ENCODE measurements at places on chromosomes 4 and X.

- DNase-seq: no peak
Measured at GRCh38 chrX:42485601-42486000, 292.4 kb downstream of the PPP1R2C start.

GRCh38 chr4:2560167-2560566 is 23.7 kb downstream of the FAM193A start:
- no peak for DNase-seq

DNA sequence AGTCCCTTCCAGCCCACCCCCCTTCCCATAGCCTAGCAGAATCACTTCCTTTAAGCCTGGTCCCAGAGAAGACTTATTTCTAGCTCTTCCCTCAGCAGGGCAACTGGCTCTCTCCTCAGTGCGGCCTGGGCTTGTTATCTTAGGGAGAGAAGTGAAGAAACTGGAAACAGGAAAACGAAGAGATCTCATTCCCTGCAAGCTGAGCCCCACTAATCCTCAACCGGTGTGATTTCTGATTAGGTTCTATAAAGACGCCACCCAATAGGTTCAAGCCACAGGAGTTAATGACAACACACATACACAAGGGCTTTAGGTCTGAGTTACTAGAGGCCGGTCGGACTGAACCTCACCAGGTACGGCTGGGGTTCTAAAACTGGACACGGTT is 3.2 kb downstream of the GSX2 start:
- DNase-seq: no peak

DNA sequence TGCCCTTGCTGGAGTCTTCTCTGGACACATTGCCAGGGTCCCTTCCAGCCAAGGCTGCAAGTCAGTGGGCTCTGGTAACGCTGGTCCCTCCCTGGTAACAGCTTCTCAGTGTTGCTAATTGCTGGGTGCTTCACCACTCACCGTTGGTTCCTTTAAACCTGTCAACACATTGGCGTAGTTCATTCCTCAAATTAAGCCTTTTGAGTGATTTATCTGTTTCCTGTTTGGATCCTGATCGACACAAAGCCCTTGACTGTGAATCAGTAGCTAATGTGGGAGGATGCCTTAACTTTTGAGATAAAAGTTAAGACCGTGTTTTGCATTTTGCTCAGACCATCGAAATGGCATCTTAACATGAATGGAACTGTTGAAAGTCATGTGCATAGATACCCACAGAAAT is 125.9 kb downstream of the AMELX start:
- no peak for DNase-seq

- DNase-seq: no peak
Measured at GRCh38 chrX:48617542-48618340, 20.4 kb downstream of the WDR13 start.

GRCh38 chr4:125710766-125711165 is 396.0 kb downstream of the FAT4 start:
- no peak for DNase-seq

DNA sequence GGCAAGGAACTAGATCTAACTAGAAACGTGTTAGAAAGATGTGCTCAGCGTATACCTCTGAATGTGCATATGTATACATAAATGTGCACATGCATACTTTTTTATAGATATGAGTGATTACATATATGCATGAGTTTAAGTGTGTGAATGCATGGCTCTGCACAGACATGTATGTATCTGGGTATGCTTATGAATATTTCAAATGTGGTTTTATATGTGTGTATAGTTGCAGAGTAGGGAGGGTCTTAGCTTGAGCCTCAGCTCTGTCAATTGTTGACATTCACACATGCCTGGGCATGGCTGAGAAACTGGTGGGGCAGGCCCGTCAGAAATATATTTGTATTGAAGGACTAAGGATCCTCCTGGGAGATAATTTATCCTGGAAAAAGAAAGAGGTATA is 31.1 kb downstream of the RAP2C start:
- DNase-seq: no peak

- DNase-seq: no peak
Measured at GRCh38 chr4:68240620-68241019, 4.9 kb downstream of the TMPRSS11B start.

- no peak for DNase-seq
Measured at GRCh38 chr4:163991298-163991865, 496.9 kb downstream of the TMA16 start.

DNA sequence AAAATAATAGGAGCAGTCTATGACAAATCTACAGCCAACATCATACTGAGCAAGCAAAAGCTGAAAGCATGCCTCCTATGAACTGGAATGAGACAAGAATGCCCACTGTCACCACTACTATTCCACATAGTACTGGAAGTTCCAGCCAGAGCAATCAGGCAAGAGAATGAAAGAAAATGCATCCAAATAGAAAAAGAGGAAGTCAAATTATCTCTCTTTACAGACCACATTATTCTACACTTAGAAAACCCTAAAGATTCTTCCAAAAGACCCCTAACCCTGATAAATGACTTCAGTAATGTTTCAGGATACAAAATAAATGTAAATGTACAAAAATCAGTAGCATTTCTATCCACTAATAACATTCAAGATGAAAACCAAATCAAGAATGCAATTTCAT is 249.0 kb downstream of the STK32B start:
- no peak for DNase-seq

DNA sequence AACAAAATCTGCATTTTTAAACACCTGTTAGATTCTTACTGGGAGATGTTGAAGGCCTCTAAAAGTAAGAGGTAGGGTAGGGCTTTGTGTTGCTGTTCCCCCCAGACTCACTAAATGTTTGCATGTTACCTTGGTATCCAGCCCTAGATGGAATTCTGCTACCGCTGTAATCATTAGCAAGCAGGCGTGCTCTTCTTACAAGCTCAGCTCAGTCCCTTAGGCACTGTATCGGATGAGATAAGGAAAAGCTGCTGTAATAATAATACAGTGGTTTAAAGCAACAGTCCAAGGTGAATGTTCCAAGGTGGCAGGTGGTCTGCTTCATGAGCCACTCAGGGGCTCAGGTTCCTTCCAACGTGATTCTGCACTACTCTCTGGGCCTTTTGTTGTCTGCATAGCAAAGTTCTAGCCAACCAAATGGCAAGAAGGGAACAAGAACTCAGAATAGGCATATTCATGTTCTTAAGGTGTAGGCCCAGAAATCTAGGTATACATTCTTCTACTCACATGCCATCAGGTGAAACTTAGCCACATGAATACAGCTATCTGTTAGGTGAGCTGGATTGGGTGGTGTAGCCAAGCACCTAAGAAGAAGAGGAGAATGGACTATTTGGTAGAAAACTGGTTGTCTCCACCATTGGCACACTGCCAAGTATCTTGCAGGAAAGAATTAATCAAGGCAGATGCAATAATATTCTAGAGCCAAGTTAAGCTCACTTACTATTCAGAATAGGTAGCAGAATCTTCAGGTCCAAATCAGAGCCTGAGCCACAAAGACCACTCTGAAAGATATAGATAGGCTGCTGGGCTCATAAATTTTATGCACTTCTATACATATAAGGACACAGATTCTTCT is 46.0 kb downstream of the COQ2 start:
- DNase-seq: no peak

DNA sequence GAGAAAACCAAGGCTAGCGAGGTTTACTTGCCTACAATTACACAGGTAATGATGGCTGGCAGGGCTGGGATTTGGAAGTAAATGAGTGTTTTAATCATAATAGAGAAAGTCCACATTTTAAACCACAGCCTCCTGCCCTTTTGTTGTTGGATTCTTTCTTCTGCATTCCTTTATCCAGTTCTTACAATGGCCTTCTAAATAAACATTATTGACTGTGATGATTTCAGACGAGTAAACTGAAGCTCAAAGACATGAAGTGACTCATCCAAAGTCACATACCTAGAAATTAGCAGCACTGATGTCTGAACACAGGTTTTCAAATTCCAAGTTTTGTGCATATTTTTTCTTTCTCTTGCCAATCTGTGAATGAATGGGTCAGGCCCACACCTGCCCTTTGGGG is 51.2 kb upstream of the C1QTNF7 start:
- DNase-seq: no peak

DNA sequence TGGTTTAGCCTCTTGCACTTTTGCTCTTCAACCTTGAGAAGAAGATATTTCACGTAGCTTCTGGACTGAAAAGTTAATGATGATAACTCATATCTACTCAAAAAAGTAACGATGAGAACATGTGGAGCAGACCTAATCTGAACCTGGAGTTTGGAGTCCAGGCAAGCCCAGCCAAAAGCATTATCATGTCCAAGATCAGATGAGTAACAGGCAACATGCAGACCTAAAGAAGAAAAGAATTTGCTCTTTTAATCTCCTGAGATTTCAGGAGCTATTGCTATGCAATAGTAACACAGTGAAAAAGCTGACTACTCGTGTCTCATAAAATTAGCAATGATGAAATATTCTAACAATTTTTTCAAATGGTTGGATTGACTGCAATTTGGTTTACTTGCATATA is 21.8 kb upstream of the PPA2 start:
- no peak for DNase-seq

- DNase-seq: no peak
Measured at GRCh38 chrX:68801737-68802290, 27.0 kb upstream of the EFNB1 start.

- DNase-seq: no peak
Measured at GRCh38 chr4:151226004-151226932, 50.7 kb upstream of the PRSS48 start.

DNA sequence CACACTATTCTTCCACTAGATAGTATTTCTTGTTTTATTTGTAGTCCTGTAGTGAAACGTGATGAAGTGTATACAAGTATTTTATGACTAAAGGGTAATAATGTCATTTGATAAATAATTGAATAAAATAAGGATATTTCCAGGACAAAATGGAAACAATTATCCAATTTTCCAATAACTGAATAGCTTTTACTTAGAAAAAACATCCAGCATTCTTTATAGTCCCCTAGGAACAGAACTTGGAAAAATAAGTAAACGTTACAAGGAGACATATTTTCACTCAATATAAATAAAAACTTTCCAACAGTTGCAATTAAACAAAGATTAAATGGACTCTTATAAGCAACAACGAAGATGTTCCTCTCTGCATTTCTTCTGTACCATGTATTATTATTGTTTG is 566.0 kb downstream of the TMA16 start:
- DNase-seq: no peak

GRCh38 chrX:23185951-23186350 is 148.7 kb upstream of the PTCHD1 start:
- no peak for DNase-seq

DNA sequence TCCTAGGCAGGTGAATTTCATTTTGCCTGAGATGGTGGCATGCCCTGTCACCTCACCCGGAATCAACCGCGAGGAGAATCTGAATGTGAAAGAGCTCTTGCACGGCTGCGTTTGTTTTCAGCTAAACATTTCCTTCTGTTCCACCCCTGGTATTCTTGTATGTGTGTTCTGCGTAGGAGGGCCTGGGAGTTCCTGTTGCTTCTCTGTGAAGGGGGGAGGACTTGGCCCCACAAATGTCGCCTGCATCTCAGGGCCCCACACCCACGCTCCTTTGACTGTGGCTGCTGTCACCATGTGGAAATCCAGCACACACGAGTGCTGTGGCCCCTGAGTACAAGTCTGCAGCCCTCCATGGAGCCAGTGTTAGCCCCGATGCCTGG is 45.8 kb upstream of the CLCN4 start:
- peak; percentile 74 for DNase-seq

DNA sequence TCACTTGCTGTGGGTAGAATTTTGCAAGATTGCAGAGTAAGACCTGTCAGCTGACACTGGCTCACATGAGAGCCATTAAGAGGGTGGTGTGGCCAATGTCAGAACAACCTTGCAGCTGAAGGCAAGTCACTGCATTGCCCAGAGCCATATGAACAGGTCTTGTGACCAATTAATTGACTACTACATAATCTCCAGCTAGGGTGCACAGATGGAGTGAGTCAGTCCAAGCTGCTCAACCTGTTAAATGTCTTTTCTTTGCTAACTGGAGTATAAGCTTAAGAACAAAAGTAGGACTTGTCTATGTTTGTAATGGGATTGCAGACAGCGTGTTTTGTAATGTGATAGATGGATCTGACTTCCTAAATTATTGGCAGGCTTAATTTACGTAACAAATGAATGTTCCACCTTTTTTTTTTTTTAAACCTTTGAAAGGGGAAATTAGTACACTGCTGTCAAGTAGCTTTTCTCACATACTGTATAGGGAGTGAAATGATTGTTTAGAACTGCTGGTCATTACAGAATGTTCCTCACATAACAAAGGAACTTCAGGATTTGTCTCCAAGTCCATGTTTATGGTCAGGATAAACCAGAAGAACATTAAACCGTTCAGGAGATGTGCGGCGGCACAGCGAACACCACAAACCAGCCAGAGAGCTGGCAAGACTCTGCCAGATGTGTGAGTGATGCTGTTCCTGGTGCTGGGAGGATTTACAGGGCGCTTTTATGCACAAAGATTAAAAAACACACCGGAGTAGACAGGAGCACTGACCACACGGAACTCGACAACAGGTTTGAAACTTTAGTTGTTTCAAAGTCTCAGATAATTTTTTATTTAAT is 37.0 kb downstream of the FNIP2 start:
- no peak for DNase-seq

DNA sequence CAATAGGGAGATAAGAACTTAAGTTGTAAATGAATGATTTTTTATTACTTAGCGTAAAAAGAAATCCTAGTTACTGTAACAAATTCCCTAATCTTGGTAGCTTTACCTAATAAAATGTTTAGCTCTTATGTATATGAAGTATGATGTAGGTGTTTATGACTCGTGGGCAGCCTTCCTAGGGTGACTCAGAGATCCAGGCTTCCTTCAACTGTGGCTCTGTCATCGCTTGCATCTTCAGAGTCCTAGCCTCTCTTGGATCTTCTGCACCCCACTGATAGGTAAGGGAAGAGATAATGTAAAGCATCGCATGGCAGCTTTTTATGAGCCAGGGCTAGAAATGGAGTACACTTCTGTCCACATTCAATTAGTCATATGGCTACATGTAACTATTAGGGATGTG is 165.6 kb upstream of the GLRA2 start:
- DNase-seq: no peak

DNA sequence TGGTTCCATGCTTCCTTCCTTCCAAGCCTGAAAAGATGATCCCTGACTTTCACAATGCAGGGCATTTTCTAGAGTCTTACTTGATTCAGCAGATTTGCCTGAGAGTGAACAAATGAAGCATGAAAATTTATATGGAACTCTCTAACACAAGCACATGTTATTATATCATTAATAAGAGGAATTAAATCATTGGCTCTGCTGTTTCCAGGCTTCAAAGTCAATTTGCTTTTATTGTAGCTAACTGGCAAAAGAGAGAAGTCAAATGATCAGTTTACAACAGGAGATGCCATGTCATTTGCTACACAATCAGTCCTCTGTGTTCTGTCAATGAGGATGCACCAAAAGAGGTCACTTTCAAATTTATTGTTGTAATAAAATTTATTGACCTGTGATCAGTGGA is 101.5 kb upstream of the UGT8 start:
- no peak for DNase-seq

- no peak for DNase-seq
Measured at GRCh38 chr4:42995343-42995944, 102.9 kb downstream of the GRXCR1 start.

- DNase-seq: no peak
Measured at GRCh38 chrX:109872021-109872732, 130.7 kb upstream of the TMEM164 start.

- no peak for DNase-seq
Measured at GRCh38 chr4:104351706-104352105, 143.0 kb downstream of the CXXC4 start.

GRCh38 chr4:6854098-6854744 is 55.4 kb upstream of the TBC1D14 start:
- DNase-seq: no peak

- DNase-seq: no peak
Measured at GRCh38 chrX:16113978-16114565, 9.3 kb upstream of the GRPR start.

All from CD4-positive, alpha-beta T cell treated with Interleukin-21 for 1 hour (primary cell).